Kidney tubule cell (primary cell): ENCODE measurements at places on chromosomes 11 and 22.

- no peak for DNase-seq
Observed at GRCh38 chr11:93324500-93324899, 6.0 kb upstream of the DEUP1 start.

DNA sequence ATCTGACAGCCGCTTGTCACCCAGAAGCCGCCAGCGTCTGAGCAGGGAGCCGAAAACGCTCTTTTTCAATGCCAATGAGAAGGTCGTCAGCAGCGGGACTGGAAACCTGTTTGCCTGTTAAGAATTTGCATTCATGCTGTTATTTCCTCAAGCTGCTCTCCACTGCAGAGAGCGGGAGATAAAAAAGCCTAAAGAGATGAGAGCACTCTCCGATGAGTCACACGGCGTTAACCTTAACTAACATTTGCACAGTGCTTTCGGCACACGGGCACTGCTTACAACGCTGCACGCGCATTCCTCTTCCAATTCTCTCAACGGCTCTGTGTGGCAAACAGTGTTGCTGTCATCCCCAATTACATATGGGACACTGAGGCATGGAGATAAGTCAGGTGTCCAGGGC lies 40.0 kb upstream of the RTL6 start:
- DNase-seq, result no peak

DNA sequence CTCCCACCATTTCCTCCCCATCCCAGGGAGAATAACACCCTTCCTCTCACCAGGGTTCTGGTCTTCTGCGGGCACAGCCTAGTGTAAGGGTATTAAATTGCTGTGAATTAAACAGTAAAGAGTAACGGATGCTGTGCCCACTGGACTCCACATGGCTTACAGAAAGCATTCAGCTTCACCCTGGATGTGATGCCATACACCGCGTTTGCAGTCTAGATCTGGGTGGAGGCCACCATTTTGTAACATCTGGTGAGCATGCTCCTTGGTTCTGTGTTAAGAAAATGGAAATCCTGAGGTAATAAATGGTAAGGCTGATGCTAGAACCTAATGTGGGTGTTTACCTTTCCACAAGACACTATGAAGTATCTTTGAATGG lies 331.8 kb upstream of the B3GAT1 start:
- no peak for DNase-seq

GRCh38 chr11:961921-962320 lies 36.3 kb downstream of the AP2A2 start:
- no peak for DNase-seq

DNA sequence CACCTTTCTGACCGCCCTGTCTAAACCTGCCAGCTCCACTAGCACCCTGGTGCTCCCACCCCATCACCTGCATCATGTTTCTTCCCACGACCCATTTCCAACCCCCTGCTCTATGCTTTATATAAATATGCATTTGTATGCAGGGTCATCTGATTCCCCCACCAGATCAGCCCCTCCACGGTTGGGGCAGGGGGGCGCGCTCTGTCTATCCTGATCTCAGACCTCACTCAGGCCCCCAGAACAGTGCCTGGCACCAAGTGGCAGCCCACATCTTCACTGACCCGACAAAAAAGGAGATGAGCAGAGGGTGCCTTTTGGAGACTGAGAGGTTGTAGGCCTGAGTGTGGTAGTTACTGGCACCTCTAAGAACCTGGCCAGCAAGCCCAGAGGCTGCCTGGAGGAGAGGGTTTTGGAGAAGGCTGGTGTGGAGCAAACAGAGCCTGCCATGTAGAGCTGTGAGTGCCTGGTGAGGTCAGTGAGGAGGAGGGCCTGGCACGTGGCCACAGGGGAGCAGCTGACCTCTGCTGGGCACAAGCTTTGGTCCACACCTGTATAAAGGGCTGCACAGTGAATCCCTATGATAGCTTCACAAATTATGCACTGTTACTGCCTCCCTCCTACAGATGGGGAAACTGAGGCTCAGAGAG lies 86.3 kb upstream of the RTL6 start:
- DNase-seq, result no peak

DNA sequence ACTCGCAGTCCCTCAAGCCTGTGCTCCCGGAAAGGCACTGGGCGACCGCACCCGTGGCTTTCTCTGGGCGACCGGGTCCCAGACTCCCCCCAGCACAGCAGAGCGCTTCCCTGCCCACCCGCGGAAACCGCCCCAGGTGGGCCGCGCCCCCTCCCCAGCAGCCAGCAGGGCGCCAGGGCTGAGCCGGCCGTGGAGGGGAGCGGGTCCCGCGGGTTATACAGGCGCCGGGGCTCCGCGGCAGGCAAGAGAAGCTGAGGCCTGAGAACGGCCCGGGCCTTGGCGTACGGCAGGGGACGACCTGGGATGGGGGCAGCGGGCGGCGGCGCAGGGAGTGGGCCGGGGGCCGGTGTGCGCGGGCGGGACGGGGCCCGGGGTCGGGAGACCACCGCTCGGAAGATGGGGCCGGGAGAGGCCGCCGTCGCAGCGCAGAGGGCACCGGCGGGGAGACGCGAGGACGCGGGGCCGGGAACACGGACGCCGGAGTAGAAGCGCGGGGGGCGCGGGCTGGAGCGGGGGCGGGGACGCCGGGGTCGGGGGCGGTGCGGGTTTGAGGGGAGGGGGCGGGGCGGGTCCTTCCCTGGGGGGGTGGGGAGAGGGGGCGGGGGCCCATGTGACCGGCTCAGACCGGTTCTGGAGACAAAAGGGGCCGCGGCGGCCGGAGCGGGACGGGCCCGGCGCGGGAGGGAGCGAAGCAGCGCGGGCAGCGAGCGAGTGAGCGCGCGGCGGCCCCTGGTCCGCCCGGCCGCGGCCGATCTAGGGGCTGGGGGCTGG lies at the start of gene MDK:
Gene MDK (plus strand): TSS at position 622 of the 771 bp plus-strand sequence. CDS start 389 bp downstream, outside the sequence.
- no peak for DNase-seq

DNA sequence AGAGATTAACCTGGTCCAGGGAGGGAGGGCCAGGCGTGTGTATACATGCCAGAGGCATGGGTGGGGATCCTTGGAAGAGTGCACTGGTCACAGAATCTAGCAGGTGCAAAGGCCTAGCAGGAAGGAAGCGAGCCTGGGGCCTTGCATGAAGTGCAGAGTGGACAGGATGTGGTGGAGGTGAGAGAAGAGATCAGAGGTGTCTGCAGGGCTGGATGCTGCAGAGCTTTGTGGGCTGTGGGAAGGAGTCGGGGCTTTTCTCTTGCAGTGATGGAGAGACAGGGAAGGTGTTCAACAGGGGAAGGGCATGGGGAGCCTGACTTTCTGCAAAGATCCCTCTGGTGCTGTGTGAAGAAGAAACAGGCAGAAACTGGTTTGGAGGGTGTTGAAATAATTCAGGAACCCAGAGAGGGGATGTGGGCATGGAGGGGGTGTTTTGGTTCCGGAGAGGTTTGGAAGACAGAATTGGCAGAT lies 2.5 kb upstream of the TPST2 start:
- DNase-seq, result no peak

DNA sequence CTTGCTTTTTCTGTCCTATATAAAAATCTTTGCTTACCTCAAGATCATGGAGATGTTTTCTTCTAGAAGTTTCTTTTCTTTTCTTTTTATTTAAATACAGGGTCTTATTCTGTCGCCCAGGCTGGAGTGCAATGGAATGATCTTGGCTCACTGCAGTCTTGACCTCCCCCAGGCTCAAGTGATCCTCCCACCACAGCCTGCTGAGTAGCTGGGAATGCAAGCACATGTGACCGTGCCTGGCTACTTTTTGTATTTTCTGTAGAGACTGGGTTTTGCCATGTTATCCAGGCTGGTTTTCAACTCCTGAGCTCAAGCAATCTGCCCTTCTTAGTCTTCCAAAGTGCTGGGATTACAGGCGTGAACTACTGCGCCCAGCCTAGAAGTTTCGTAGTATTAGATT lies 45.3 kb downstream of the USP35 start:
- DNase-seq, result no peak

GRCh38 chr11:35047179-35047578 lies 91.8 kb upstream of the CD44 start:
- no peak for DNase-seq

- no peak for DNase-seq
Observed at GRCh38 chr11:2976294-2977063, 15.7 kb downstream of the NAP1L4 start.

GRCh38 chr11:116929414-116930090 lies 92.1 kb upstream of the APOA1 start:
- no peak for DNase-seq

DNA sequence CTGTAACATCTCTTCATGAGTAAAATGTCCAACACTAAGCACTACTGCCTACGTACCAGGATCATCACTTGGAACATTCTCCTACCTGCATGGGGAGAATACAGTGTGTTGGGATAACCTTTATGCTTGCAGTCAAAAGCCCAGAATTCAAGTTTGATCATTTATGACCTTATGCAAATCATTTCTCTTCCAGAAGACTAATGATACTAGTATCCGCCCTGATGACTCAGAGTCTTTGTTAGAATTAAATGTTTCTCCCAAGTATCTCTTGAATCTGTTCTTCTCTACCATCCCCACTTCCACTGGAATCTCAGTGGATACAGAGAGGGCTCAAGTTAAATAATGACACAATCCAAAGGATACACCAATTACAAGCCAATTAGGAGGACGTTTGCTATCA lies 12.4 kb downstream of the MAJIN start:
- DNase-seq, result no peak

GRCh38 chr11:33735271-33736147 lies 714 bp downstream of the CD59 start:
- DNase-seq, result peak; percentile 53

GRCh38 chr11:81278991-81279390 lies 1454.7 kb downstream of the FAM181B start:
- no peak for DNase-seq

- no peak for DNase-seq
Observed at GRCh38 chr22:41446057-41446501, 522 bp downstream of the TOB2 start.

DNA sequence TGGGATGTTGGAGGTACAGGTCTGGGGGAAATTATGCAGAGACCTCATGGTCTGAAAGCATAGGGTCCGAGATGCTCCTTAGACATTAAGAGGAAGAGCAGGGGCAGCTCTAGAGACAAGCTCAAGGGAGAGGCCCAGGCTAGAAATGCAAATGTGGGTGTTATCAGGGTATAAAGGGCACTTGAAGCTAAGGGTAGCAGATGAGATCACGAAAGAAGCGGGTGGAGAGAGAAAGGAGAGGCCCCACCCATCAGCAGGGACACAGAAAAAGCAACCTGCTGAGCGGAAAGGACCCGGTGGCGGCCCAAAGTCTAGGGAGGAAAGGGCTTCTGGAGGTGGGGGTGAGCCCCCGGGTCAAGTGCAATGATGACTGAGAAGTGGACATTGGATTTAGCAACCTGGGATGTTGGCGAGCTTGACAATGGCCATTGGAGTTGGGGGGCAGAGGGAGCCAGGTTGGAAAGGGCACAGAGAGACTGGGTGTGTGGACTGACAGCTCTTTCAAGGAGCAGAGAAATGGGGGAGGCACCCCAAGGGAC lies 8.9 kb downstream of the TMPRSS6 start:
- no peak for DNase-seq

DNA sequence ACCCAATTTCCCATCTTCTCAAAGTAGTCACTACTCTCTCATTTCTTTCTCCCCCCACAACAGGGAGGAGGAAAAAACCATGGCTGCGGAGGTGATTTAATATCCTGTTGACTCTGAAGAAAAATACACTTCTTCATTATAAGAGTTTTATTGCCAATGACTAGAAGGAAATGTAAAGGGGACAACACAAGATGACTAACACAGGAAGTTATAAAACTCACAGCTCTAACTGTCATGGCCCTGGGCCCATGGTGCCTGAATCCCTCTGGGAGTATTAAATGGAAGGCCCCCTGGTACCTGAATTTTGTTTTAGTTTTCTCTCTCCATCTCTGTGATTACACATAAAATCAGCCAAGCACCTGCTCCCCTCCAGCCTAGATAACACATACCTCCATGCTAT lies 352.8 kb upstream of the FAT3 start:
- peak; percentile 65 for DNase-seq

GRCh38 chr11:17531636-17532113 lies 12.5 kb downstream of the USH1C start:
- DNase-seq, result peak; percentile 87

DNA sequence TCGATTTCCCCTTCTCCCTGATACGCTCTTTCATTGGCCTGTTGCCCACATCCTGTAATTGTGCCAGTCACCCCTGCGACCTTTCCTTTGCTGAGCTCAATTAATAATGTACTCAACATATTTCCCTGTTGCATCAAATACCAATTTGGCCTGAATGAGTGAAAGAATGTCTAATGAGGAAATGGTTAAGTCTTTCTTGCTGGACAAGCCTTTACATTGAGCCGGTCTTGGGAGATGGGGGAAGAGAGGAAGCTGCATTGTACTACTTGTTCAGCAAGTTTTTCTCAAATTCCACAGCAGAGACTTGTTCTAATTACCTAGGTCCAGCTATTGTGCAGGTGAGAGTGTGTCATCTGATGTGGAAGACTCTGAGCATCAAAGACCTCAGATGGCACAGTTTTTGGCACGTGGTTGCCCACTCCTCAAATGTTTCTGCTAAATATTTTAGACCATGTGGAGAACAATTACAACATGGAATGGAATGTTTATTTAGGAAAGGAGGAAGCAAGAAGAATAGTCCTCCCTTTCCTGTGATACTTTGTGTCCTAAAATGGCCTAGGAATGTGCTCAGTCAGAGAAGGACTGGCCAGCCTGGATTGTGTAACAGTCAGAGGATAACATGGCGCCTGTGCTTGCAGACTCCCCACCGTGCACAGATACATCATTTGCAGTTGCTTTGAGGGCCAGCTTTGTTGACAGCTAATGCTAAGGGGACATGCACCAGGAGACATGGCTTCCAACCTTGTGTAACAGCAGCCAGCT lies 129.5 kb upstream of the E2F8 start:
- DNase-seq, result peak; percentile 60

DNA sequence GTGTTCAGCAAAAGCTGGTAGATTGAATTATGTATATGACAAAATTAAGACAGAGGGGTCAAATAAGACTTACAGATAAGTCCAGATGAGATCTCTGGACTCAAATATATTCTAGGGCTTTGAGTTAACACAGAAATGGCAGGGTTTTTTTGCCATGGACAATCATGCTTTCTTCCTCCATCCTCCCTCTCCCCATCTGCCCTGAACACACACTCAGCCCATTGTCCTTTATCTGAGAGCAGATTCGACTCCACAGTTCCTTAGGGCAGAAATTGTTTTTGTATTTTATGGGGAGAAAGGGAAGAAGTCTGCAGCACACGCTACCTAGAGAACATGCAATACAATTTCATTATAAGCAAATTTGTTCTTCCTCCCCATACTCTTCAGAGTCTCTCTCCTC lies 86.8 kb downstream of the SLC1A2 start:
- no peak for DNase-seq

DNA sequence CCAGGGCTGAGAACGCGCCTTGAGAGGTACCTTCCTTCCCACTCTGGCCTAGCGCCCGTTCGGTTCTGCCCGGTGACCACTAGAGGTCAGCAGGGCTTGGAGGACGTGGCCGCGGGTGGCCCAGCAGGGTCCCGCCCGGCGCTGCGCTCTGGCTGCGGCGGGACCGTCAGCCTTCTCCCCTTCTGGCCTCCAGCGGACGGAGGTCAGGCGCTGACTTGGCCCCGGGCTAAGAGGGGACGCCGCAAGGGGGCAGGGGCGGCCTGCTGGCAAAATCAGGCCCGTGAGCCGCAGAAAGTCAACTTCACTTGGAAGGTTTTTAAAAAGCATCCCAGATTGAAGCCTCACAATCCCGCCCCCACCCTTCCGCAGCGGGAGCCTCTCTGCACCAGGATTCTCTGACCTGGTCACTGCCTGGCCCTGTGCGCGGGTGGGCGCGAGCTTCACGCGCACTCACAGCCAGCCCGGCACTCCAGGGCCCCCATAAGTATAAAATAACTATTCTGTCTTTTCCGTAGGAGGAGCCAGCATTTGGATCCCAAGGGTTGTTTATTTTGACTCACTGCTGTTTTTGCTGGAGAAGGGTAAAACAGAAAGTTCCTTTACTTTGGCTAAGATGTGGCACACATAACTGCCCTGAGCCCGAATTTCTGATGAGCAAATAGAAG lies 23.2 kb upstream of the ZBTB16 start:
- DNase-seq, result peak; percentile 64
